Mesendoderm (in vitro differentiated cells): ENCODE measurements at places on chromosomes 2 and 18.
A peak's percentile ranks its signal among the peaks of the same experiment; 100 is the strongest.

DNA sequence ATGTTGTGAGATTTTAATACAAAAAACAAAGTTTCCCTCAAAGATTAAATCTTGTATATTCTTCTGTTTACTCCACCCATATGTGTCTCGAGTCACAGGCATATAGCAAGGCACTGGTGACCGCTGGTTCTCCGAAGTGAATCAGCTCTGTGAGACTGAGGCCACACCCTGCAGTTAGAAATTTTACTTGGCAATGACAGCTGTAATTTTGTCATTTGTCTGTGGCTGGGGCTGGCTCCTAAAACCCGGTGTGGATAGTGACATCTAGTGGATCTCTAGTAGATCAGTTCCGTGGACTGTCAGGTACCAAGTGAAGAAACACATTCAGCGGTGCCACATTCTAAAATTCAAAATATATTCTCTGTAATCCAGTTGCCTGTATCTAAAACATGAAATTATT is 278.0 kb downstream of the NEDD4L start:
- DNase-seq, result peak; percentile 73

- DNase-seq, result no peak
Measured at GRCh38 chr18:75088622-75089211, 120.2 kb downstream of the PTGR3 start.

DNA sequence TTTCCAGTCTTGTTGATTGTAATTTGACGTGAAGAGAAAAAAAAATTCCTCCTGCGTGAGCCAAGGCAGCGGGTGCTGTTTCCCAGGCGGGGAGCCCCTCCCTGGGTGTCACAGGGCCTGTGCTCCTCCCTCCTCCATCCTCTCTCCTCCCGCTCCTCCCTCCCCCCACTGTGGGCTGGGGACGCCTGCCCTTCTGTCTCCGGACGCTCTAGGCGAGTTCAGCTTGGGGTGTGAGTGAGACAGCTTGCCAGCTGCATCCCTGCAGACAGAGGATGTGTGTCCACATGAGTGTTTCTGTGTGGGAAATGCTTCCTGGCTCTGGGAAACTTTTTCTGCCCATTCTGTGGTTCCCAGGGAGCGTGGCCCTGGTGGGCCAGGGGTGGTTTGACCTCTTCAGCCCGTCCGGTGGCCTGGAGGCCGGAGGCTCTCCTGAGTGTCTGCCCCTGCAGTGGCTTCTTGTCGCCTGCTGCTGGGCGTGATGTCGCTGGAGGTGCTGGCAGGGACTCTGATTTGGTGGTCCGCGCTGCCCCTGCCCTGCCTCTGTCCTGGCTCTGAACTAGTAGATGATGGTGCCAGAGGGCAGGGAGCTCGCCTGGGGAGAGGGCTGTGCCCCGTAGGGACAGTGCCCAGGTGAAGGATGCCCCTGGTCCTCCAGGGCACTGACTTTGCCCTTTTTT is 96.4 kb downstream of the USP40 start:
- no peak for DNase-seq

DNA sequence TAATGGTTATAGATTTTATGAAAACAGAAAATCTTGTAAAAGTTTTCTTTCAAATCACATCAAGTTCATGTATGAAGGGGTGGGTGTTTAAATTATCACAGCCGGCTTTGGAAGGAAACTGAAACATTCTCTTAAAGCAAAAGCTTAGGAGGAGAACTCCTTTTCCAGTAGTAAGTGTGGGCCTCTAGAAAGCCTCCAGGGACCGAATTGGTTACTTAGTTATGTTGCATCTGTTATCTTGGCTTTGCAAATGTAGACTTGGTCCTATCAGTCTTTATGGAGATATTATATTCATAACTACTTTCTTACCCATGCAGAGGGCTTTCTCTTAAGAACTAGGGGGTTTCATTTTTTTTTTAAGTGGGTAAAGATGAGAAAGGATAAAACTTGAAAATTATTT is 7.4 kb downstream of the NAB1 start:
- no peak for DNase-seq

GRCh38 chr2:173669888-173670287 is 295.3 kb downstream of the SP3 start:
- DNase-seq, result no peak

- DNase-seq, result no peak
Measured at GRCh38 chr2:187842315-187842714, 288.1 kb upstream of the TFPI start.
